ENCODE measurements at places on chromosomes 6 and 20. TPM values are rescaled to one million over a fixed set of nuclear protein-coding genes. Genes with fewer than 3 reads are reported as not detected.

The DEFB124 gene
- total RNA-seq: not detected

The NINL gene
- 3.5 TPM for total RNA-seq

The PLN gene
- not detected for total RNA-seq

DNA sequence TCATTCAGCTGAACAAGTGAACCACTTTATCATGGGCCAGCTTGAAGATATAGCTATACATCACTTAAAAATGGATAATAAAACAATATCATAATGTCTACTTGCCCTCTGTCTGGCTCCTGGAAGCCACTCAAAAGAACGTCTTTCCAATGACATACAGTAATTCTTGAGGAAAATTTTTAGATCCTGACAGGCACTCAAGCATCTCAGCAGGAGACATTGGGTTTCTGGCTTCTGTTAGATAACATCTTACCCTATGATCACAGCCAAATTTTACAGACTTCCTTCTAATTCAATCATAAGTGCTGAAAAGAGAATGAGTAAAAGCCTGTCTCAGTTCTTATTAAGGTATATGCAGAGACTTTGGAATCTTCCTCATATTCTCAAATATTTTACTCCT is 330 bp downstream of the CGA start:
- DNase-seq: no peak

- DNase-seq: peak; percentile 89
These were observed 265.0 kb downstream of the ADGRG6 start for GRCh38 chr6:142566628-142567396.

DNA sequence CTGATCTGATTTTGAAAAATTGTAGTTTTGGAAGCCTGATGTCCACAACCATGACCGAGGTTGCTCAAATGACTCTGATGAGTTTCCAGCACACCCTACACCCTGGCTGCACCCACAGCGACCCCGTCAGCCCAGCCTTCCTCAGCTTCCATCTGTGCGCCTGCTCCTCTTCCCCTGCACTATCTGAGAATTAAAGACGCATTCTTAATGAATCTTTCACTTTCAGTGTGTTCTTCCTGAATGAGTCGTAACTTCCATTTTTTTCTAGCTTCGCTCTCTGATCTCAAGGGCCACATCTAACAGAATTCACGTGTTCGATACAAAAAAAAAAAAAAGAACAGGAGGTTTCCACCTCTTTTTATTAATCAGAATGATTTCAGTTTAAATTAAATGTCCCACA is 21.3 kb upstream of the RREB1 start:
- DNase-seq: peak; percentile 76

- DNase-seq: no peak
These were observed 1418.5 kb downstream of the KHDRBS2 start for GRCh38 chr6:60867548-60867947.

DNA sequence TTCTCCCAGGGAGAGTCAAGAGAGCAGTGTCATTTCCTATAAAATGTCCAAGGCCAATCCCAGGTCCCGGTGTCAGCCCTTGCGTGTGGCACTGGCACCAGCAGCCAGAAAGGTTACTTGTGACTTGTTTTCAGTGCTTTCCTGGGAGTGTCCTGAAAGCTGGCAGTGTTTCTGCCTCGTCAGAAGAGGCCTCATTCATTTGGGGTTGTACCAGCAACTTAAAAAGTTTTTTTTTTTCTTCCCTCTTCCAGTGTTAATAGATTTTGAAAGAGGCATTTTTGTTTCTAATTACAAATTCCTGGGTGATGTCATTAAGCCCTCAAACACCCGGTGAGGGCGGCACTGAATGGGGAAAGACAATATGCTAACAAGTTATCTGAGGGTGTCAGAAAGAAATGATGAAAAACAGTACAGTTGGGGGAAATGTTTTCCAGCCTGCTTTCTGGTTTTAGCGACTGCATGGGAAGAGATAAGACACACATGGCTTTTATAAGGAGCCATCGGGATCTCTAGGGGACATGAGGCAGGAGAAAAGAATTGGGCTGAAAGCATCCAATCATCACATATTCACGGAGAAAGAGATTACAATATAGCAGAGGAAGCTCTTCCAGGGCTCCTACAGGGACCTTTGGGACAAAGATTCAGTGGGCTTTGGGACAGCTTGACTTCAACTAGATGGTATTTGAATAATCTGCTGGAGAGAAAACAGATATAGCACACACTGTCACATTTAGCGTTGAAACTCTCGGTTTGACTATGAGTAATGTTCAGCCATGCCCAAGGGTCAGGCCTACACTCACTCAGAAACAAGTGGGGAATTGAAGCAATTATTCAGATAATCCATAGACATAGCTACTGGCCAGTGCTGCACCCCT is 153.0 kb downstream of the BCAS1 start:
- DNase-seq: no peak

- no peak for DNase-seq
These were observed 6.7 kb upstream of the RBM38 start for GRCh38 chr20:57384486-57384885.

DNA sequence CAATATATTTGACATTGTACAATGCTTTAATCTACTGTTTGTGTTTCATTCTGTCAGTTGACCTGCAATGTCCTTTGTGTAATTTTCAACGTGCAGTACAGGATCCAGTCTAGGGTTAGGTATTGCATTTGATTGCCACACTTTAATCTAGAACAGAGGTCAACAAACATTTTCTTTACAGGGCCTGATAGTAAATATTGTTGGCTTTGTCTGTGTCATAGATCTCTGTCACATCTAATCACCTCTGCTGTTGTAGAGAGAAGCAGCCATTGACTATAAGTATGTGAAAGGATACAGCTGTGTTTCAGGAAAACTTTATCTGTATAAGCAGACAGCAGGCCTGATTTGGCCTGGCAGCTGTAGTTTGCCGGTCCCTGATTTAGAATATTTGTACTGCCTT is 39.3 kb downstream of the ATRN start:
- no peak for DNase-seq

DNA sequence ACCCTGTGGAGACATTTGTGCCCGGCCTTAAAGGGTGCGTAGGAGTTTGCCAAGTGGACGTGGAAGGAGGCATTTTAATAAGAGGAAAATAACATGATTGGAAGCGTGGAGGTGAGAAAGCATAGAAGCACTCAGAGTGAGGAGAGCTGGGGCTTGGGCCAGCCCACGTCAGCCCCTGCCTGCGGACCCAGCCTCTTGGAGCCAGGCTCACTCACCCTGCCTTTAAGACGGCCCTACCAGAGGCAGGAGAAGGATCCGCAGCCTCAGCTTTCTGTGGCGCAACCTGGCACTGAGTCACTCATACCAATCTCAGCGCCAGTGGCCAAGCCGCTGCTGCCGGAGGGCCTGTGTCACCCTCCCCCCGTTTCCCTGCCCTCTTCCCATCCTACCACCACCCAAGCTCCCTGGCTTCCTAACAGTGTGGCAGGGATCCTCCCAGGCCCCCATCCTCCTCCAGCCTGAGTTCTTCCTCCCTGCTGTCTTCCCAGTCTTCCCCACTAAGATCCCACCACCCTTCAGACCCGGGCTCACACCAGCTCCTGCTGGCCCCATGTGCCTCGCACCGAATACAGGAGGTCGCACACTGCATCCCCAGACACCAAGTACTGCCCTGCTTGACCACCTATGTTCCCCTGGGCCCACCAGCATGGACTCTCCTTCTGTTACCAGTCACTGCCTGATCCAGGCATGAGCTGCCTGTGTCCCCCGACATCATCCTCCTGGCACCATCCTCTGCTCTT is 285.2 kb downstream of the UST start:
- peak; percentile 74 for DNase-seq
